ENCODE measurements at places on chromosomes 13 and 19.

DNA sequence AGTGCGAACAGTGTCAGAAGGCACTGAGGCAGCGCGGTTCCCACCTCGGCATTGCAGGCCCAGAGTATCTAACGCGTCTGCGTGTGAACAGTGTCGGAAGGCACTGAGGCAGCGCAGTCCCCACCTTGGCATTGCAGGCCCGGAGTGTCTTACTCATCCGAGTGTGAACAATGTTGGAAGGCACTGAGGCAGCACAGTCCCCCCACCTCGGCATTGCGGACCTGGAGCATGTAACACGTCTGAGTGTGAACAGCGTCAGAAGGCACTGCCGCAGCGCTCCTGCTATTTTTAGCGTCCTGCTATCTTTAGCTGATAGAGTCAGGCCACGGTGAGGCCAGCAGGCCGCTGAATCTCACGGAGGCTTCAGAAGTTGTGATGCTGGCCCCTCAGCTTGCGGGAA, 39.6 kb downstream of the ATP11A start:
- no peak for DNase-seq

DNA sequence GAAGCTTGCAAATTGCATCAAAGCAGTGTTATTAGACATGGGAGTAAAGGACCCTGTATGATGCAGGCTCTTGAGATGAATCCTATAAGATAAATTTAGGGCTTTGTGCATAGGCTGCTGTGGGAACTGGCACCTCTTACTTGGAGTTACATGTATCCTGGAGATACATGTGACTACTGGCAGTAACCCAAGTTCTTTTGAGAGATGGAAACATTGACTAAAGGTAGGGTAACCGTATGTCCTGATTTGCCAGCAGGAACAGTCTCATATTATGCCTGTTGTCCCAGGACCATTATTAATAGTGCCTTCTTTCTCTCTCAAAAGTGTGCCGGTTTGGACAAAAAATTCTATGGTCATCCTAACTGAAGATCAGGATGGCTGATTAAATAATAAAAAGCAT, 195.4 kb downstream of the LACC1 start:
- no peak for DNase-seq

DNA sequence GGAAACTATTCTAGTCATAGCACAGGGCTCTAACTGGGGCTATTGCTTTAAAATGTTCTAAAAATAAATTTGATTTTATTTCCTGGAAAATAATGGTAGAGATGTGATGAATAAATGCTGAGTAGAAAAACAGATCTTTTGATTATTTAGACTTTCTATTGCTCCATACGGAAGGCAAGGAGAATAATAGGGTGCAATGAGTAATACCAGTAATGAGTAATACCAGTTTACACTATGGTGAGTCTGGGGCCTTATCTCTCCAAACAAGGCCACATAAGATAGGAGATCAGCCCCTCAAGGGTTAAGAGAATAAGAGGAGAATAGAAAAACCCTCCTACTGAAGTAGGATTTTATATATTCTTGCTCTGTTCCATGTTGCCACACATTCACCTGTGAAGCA, 390.4 kb downstream of the KLF5 start:
- DNase-seq = peak; percentile 72

DNA sequence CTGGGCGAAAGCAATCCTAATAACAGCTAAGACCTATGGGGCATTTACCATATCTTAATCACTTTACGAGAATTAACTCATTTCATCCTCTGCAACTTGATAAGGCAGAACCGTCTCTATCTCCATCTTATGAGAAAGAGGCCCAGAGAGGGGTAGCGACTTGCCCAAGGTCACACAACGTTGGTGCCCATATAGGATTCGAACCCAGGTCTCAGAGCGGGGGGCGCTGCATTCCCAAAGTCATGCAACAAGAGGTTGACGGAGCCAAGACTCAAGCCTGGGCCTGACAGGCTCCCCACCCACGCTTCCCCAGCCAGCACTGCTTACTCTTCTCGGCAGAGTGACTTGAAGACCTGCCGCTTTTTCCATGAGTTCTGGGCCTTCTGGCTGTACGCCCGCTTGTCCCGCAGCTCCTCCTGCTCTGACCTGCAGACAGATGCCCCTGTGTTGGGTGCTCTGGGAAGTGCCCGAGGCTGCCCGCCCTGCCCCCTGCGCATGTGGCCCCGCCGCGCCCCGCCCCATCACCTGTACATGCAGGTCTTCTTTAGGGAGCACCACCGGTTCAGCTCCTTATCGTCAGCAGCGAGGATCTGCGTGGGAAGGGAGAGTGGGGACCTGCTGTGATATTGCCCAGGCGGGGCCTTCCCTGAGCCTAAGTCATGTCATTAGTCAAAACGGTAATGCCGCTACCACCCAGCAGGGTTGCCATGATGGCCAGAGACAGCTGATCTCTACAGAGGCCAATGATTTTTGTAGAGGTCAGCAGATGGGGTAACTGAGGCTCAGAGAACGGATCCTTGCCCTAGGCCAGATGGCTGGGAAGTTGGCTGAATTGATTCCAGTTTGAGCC, 10.8 kb downstream of the KRI1 start:
- peak; percentile 94 for DNase-seq

- no peak for DNase-seq
Observed at GRCh38 chr13:91329733-91330132, 17.8 kb upstream of the MIR17HG start.
